T-helper 2 cell treated with Interferon-gamma antibody and Interleukin-4, amounts not matched to agents 5 μg/mL and 100 μg/mL, for 36 hours (primary cell): ENCODE measurements at places on chromosomes 16 and 17.

- H3K27me3 ChIP-seq: no peaks in the 10 kb centered on the region
- DNase-seq: no peak
- H3K27ac ChIP-seq: no peak overlapping the region
- no peaks in the 10 kb centered on the region for H3K4me1 ChIP-seq
- H3K36me3 ChIP-seq: no peaks in the 10 kb centered on the region
Observed at GRCh38 chr16:58507195-58507962, 7.4 kb downstream of the NDRG4 start.

DNA sequence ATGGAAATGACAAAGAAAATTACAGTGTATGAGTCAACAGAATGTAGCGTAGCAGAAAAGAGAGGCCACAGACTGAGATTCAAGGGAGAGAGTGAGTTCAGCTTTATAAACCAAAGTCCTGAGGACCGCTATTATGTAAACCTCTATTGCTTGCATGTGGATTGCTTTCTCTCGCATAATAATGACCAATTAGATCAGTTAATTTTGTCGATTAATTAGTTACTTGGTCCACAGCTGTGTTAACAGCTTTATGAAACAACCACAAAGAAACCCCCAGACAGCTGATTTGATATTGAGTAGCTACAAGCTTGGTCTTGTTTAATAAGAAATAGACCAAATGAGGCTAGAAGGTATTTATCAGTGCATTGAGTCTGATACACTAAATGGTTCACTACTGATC is 291.8 kb upstream of the ERCC4 start:
- no peak for DNase-seq
- H3K36me3 ChIP-seq: no peaks in the 10 kb centered on the region
- no peak overlapping the region for H3K4me3 ChIP-seq
- H3K27ac ChIP-seq: no peak overlapping the region

DNA sequence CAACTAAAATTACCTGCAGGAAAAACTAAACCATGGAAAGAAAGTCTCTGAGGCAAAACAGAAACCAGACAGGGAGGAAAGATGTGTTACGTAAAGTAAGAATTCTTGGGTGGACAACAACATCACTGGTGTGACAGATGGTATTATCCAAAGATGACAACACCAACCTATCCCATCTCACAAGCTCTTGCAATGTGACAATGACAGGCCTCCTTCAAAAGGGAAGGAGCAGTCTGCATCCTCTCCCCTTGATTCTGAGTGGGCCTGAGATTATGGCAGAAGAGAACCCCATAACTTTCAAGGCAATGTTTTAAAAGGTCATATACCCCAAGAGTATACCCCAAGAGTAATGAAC is 17.6 kb upstream of the KDM8 start:
- H3K27ac ChIP-seq: no peak overlapping the region
- H3K4me1 ChIP-seq: peaks cover 12% of the 10 kb centered on the region
- no peak overlapping the region for H3K4me3 ChIP-seq
- DNase-seq: no peak
- no peaks in the 10 kb centered on the region for H3K36me3 ChIP-seq

DNA sequence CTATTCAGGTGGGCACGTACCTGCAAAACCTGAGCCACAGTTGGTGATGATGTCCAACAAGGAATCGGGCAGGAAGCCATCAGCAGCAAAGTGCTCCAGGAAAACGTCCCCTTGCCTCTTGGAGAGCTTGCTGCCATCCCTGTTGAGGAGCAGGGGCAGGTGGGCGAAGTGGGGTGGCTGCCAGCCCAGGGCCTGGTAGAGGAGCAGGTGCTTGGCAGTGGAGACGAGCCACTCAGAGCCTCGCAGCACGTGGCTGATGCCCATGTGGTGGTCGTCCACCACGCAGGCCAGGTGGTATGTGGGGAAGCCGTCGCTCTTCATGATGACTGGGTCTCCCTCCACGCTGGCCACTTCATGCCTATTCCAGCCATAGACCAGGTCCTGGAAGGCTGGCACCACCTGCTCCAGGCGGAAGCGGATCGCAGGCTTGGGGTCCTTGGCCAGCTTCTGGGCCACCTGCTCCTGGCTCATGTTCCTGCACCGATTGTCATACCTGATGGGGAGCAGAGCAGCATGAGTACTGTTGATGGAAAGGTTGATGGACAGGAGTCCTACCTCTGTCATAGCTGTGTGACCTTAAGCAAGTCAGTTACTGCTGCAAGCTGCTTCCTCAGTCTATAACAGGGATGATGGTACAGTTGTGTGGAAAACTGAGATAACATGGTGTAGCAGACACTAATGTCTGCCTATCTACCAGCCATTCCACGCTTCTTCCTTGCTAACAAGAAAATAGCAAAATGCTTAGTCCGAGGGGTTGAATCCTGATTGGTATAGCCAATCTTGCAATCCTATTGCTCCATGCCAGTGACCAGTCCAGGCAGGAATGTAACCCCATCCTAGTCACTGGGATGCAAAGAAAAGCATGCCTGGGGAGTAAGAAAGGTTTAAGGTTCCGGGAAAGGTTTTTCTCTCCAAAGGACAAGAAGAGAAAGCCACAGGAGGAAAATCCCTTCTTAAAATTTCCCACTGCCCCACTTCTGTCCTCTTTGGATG is 22.0 kb downstream of the EARS2 start:
- H3K27ac ChIP-seq: no peak overlapping the region
- H3K4me1 ChIP-seq: no peaks in the 10 kb centered on the region
- no peaks in the 10 kb centered on the region for H3K27me3 ChIP-seq
- DNase-seq: no peak
- H3K4me3 ChIP-seq: no peak overlapping the region

DNA sequence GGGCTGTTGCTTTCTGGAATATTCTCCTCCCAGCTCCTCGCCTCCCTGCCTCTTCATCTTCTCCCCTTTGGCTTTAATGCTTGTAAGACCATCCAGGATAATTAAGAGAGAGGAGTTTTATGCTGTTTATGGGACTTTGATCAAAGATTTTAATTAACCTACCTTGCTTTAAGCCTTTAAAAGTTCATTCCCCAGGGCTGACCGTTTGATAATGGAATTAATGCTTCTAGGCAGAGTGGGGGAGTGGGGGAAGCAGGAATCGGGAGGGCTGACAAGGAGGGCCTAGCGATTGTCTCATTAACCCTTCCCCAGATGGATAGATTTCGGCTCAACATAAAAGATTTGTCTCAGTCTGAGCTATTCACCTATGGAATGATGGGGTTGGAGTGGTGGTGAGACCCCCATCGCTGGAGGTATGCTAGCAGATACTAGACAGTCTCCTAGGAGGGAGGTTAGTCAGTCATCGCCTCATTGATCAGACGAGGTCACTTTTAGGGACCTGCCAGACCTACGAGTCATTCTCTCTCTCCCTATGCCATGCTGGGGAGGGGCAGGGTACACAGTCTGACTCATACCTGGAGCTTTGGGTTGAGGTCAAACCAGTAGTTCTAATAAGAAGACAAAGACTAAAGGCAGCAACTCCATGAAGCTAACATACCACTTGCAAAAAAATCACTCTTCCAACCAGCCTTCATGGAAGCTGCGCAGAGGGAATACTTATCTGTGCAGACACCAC is 236.6 kb upstream of the NLRP1 start:
- peak; percentile 13 for DNase-seq
- H3K27me3 ChIP-seq: peaks cover 11% of the 10 kb centered on the region
- no peaks in the 10 kb centered on the region for H3K36me3 ChIP-seq
- H3K4me1 ChIP-seq: peaks cover 6% of the 10 kb centered on the region
- no peak overlapping the region for H3K27ac ChIP-seq
- no peak overlapping the region for H3K4me3 ChIP-seq

DNA sequence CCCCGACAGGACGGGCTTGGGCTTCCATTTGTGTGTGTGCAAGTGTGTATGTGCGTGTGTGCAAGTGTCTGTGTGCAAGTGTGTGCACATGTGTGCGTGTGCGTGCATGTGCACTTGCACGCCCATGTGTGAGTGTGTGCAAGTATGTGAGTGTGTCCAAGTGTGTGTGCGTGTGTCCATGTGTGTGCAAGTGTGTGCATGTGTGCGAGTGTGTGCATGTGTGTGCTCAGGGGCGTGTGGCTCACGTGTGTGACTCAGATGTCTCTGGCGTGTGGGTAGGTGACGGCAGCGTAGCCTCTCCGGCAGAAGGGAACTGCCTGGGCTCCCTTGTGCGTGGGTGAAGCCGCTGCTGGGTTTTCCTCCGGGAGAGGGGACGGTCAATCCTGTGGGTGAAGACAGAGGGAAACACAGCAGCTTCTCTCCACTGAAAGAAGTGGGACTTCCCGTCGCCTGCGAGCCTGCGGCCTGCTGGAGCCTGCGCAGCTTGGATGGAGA is 23.1 kb upstream of the ITGAX start:
- H3K4me1 ChIP-seq: peaks cover 17% of the 10 kb centered on the region
- peaks cover 13% of the 10 kb centered on the region for H3K27me3 ChIP-seq
- H3K36me3 ChIP-seq: peaks cover 17% of the 10 kb centered on the region
- H3K4me3 ChIP-seq: peak overlapping the region; percentile 76

- no peak for DNase-seq
- peaks cover 48% of the 10 kb centered on the region for H3K36me3 ChIP-seq
- H3K27ac ChIP-seq: peak overlapping the region; percentile 44
Observed at GRCh38 chr16:30351001-30351441, 4.1 kb downstream of the CD2BP2 start.

DNA sequence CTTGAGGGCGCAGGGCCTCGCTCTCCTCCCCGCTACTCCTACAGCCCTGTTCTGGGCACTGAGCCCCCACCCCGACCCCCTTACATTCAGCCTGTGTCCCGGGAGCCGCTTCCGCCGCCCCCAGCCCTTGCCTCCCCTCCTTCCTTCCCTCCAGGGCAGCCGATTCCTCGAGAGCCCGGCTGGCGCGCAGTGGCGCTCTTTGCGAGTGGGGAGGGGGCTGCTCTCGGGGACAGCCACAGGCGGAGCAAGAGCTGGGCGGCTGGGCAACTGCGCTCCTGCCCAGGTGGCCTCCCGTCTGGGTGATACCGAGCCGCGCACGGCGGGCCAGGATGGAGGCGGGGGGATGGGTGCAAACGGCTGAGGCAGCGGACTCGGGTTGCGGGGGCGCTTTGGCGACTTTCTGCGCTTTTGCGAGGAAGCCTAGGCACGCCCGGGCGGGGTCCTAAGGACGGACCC is 1.2 kb downstream of the MMP15 start:
- peaks cover 7% of the 10 kb centered on the region for H3K4me1 ChIP-seq
- no peaks in the 10 kb centered on the region for H3K36me3 ChIP-seq
- no peak overlapping the region for H3K27ac ChIP-seq
- DNase-seq: no peak
- peaks cover 30% of the 10 kb centered on the region for H3K27me3 ChIP-seq

GRCh38 chr16:85888405-85889331 is 10.3 kb upstream of the IRF8 start:
- peak overlapping the region; percentile 8 for H3K27ac ChIP-seq
- no peak overlapping the region for H3K4me3 ChIP-seq
- H3K36me3 ChIP-seq: no peaks in the 10 kb centered on the region
- DNase-seq: peak; percentile 66

GRCh38 chr16:14510581-14510938 is 119.5 kb downstream of the PARN start:
- H3K27ac ChIP-seq: no peak overlapping the region
- DNase-seq: no peak
- peaks cover 4% of the 10 kb centered on the region for H3K36me3 ChIP-seq
